Activated CD4-positive, alpha-beta T cell treated with anti-CD3 and anti-CD28 coated beads, Interleukin-2, Interleukin-6, amounts not matched to agents 100 ng/mL and 50 ng/mL, durations not matched to agents 16 hours and 8 hours (primary cell): ENCODE measurements at places on chromosomes 4 and X.

- no peak for DNase-seq
These were observed 1122.9 kb upstream of the PCDH10 start for GRCh38 chr4:132026166-132026565.

DNA sequence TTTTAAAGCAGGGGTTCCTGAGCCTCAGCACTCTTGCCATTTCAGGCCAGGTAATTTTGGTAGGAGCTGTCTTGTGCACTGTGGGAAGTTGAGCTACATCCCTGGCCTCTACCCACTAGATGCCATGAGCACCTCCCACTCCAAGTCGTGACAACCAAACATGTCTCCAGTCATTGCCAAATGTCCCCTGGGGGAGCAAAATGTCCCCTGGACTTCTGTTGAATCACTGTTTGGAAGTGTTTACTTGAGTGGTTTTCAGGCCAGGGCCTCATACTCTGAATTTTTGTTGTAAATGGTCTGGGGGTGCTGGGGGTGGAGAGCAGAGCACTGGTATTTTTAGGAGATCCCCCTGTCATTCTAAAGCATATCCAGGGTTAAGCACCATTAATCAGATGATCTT, 3.2 kb downstream of the PDK3 start:
- no peak for DNase-seq

GRCh38 chr4:88697141-88697540, 488 bp downstream of the NAP1L5 start:
- DNase-seq: peak; percentile 21

DNA sequence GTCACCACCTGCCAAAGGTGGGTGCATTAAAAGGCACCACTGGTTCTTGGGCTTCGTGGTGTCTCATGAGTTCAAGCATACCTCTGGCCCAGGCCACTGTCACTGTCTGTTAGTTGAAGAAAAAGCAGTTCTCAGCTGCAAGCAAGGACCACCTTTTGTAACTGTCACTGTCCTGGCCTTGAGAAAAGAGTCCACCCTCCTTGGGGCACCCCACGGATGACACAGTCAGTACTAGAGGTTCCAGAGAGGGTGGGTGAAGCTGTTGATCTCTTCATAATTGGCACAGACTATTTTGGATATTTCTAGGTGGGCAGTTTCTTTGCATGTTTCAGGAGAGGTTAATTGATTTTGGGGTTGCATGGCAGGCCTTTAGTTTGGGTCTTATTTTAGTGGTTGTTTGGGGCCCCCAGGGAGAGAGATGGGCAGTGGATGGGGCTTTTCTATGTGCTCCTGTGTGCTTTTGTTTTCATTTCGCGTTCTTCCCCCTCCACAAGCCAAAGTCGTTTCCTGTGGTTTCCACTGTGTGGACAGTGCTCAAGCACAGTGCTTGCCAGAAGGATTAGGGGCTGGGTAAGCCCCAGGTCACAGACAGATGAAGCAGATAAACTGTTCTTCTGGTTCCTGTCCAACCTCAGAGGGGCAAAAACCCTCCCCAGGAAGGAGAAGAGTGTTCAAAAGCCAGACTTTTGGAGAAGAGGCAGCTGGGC, 156.2 kb upstream of the PPP1R2C start:
- DNase-seq: peak; percentile 53

GRCh38 chr4:163048447-163048846, 118.2 kb downstream of the NAF1 start:
- DNase-seq: peak; percentile 10

GRCh38 chr4:6420036-6420435, 52.4 kb downstream of the PPP2R2C start:
- DNase-seq: no peak

DNA sequence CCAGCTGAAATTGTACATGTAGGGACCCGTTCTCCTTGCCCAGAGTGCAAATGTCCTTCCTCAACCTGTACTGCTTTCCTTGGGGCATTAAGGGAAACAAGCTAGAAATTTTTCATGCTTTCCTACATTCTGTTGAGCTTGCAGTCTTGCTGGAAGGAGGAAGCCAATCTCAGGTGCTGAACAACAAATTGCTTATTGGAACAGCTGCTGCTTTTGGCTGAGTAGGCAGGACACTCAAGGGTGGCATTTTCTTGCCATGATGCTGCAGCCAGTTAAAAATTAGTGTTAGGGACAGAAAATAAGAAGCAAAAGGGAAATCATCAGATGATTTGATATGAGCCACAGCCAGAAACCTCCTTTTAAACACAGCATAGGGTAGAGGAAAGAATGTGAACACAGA, 223.7 kb downstream of the QDPR start:
- DNase-seq: no peak

DNA sequence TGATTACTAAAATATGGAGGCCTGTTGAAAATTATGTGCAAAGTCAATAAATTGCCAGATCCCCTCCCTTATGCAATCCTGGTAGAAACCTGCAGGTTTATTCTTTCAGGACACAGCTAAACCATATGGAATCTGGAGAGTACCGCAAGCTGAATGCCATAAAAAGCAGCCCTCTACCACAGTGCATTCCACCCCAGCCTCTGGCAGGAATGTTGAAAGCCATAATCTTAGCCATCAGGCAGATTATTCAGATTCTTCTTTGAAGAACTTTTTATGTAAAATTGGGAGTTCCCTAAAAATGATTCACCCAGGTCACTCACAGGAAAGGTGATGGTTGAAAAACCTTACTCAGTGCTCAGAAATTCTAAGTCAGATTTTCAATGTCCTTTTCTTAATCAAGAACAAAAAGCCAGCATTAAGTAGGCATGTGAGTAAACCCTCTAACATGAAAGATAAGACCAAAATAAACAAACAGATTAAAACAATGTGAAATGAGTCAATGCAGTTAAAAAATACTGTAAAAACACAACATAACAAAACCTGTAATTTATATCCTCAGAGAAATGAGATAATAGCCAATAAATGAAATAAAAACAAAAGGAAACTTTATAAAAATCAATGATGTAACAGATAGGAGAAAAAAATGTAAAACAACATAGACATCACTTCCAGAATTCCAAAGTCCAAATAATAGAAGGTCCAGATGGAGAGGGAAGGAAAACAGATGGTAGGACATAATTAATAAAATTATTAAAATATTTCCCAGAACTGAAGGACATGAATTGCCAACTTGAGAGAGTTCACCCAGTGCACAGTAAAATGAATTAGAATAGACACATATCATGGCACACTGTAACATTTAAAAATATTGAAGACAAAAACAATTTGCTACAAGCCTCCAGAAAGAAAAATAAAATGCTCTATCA, 226.9 kb downstream of the FSTL5 start:
- DNase-seq: no peak

- no peak for DNase-seq
These were observed 32.9 kb upstream of the SH3D19 start for GRCh38 chr4:151358266-151358665.

DNA sequence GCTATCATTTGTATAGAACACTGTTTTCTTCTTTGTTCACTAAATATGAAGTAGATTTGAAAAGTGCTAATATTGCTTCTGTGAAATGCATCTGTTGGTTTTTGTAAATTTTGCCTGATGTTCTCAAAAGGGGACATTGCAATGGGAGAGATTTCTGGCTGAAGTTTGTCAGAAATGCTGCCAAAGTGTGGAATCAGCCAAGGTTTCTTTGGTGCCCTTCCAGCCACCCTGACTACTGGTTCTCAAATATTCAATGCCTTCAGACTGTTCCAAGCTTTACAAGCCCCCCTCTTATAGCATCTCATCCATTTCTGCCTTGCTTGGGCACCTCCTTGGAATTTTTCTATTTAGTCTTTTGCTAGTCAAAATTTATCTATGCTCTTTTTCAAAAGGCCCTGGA, 60.6 kb upstream of the TMLHE start:
- DNase-seq: no peak

- no peak for DNase-seq
These were observed 12.7 kb upstream of the DCUN1D4 start for GRCh38 chr4:51830156-51830720.

DNA sequence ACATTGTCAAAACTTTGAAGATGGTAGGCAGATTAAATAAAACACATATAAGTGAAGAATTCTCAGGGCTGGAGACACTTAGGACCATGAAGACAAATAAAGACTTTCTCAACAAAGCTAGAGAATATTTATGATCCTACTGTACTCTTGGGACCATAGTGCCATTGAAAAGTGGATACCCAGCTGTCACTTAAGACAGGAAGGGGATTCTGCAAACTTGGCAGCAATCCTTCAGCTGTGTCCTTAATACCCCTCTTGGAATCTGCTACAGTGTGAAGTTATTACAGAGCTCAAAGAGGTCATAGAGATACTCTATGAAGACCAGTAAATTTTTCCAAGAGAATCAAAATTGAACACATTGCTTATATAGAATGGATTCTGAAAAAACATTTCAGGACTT, 24.3 kb downstream of the PDE5A start:
- no peak for DNase-seq

GRCh38 chrX:141814213-141814857, 23.8 kb upstream of the MAGEC3 start:
- DNase-seq: no peak

GRCh38 chr4:149784018-149784417, 31.6 kb downstream of the IQCM start:
- no peak for DNase-seq

- no peak for DNase-seq
These were observed 34.6 kb upstream of the WDR1 start for GRCh38 chr4:10151182-10151581.

DNA sequence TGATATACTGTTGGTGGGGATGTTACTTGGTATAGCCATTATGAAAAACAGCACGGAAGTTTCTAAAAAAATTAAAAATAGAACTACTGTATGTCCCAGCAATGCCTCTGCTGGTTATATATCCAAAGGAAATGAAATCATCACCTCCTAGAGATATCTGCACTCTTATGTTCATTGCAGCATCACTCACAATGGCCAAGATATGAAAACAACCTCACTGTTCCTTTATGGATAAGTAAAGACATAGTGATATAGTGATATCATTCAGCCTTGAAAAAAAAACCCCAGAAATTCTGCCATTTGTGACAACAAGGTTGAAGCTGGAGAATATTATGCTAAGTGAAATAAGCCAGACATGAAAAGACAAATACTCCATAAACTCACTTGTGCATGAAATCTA, 543.8 kb upstream of the SLIT2 start:
- no peak for DNase-seq

- no peak for DNase-seq
These were observed 131.6 kb downstream of the GATB start for GRCh38 chr4:151629097-151629783.

GRCh38 chrX:135421932-135422809, at the start of gene SMIM10L2A:
TSS of gene SMIM10L2A (plus strand) at chrX:135421944. CDS start at chrX:135422132, 188 bp downstream.
- DNase-seq: no peak

DNA sequence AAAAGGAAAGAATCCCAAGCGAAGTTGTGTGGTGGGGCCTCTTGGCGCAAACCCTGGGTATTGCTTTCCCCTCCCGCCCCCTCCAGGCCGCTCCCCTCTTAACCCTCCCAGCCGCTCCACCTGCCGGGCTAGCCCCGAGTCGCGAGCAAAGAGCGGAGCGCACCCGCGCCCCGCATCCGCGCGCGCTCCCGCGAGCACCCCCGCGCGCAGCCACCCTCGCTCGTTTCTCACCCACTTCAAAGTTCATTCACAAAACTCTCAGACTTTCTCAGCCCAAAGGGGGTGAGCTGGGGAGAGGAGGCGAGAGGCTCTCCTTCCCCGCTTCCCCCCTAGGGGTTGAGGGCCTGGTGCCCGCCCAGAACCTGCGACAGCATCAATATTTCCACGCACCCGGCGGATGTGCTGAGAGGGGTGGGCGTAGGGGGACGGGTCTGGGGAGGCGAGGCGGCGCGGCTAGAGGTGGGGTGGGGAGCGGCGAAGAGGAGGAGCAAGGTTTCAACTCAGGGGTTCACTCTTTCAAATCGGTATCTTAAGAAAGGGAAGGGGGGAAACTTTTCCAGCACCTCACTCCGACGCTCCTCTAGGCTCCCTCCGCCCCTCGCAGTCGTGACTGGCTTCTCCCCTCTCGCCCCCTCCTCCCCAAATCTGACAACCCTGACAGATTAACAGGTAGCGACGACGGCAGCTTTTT, 1.8 kb downstream of the MAML3 start:
- peak; percentile 57 for DNase-seq

DNA sequence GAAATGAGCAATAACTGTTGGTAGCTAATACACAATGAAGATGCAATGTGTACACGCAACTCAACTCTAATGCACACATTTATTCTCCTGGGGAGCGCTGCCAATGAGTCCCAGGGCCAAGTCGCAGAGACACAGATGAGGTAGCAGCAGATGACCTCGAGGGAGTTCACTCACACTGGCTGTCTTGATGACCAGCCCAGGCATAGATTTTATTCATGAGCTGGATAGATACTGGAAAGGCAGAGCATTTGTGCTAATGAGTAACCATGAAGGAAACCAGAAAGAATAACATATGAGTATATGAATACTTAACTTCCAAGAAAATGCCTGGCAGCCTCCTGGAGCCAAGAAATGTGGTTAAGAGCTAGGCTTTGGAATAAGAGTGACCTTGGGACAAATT, 42.3 kb downstream of the RASL11B start:
- DNase-seq: no peak

DNA sequence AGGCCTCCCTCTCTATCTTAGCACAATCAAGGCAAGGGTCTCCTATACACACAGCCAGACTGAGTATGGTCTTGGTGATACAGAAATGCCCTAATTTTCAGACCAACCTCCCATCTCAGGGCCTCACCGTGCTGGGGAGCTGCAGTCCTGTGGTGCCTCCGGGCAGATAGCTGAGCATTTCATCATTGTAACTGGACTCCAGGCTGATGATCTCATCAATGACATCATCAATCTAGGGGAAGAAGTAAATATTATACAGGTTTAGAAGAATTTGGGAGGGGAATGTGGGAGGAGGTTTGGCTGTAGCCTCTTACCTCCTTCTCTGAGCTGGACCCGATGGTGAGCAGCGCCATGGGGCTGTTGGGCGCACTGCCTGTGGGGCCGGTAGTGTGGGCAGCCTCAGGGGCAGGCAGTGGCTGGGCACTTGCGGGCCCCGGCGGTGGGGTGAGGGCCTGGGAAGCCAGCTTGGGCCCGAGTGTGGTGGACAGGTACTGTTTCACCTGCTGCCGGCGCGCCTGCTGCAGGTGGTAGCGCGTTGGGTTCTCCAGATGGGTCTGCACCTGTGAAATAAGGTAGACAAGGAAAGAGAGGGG, 5.2 kb downstream of the TFE3 start:
- no peak for DNase-seq

DNA sequence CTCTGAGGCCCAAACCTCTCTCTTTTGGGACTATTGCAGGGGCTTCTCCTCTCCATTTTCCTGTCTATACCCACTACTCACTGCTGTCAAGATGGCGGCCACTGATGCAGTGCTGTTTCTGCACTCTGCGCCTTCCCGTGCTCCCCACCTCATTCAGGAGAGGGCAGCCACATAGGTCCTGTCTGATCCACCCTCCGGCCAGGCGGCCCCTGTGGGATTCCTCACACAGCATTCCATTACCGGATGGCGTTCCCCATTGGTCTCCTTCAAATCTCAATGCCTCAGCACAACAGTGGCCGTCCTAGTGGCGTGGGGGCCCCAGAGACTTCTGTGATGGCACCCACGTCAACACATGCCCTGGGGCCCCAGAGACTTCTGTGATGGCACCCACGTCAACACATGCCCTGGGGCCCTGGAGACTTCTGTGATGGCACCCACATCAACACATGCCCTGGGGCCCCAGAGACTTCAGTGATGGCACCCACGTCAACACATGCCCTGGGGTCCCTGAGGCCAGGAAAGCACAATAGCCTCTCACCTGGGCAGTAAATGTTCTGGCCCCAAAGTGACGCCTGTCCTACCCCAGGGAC, 7.3 kb downstream of the SPON2 start:
- DNase-seq: no peak
